Stimulated activated naive CD8-positive, alpha-beta T cell treated with anti-CD3 and anti-CD28 coated beads, Interleukin-15, Interleukin-2, amounts not matched to agents 100 U/mL and 50 U/mL, for 24 hours (primary cell): ENCODE measurements at places on chromosomes 7 and 10.

- DNase-seq, result no peak
These were observed 10.4 kb downstream of the HDAC9 start for GRCh38 chr7:18505870-18506460.

- DNase-seq, result peak; percentile 6
These were observed 2.9 kb downstream of the AQP1 start for GRCh38 chr7:30914596-30914995.

GRCh38 chr7:157250605-157251228, 86.1 kb upstream of the DNAJB6 start:
- DNase-seq, result peak; percentile 54

DNA sequence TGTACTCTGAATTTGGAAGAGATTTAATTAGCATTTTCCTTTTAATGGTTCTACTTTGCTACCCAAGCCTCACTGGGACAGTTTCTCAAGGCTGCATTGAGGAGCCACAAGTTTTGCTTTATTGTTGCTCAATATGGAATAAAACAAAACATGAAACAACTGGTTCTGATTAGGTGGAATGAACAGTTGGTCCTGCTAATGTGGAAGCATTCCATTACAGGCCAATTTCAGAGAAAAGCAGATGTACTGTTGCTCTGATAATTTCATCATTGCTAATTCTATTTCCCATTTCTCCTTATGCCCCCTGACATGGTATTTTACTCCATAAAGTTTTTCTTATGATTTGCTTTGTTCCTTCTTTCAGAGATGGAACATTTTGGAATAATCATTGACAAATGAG, 66.0 kb upstream of the PAPSS2 start:
- DNase-seq, result no peak

- DNase-seq, result no peak
These were observed 13.5 kb downstream of the HERPUD2 start for GRCh38 chr7:35681231-35682029.

DNA sequence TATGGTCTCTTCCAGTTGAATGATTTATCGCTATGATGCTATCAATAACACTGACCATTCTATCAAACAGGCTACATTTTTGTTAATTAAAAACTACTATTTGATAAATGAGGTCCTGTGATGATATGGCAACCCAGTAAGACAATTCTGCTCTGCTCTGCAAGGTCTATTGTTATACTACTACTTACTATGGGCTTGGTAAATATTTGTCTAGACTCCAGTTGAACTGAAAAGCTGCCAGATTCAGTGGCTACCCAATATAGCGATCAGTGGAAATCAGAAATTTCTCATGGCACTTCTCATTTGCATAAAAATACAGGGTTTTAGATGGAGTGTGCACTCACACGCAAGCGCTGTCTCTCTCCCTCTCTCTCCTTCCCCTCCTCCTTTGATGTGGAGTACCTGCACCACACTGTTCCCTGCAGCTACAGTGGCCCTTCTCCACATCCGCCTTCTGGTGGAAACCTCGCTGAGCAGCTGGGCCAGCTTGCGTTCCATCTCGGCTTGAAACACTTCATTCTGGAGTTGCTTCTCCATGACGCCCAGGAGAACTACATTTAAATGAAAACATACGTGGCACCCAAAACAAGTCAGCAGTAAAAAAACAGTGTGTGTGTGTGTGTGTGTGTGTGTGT, 77.9 kb downstream of the KIAA1549 start:
- peak; percentile 68 for DNase-seq

GRCh38 chr7:30861612-30862011, 50.0 kb upstream of the AQP1 start:
- DNase-seq, result no peak

DNA sequence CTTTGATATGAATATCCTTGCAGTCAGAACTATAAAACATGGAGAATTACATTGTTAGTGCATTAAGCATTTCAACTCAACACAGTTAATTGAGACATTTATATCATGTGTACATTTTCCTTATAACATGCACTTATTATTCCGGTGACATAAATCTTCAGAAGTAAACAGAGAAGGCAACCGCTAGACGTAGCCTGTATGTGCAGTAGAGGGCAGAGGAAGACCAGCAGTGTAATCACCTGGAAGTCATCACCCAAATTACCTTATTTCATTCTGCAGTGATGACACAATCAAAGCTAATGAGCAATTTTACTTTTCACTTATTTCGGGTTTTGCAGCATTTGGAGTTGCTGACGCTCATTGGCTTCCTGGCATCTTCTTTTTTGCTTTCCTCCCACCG, 394.6 kb downstream of the SDK1 start:
- DNase-seq, result no peak

DNA sequence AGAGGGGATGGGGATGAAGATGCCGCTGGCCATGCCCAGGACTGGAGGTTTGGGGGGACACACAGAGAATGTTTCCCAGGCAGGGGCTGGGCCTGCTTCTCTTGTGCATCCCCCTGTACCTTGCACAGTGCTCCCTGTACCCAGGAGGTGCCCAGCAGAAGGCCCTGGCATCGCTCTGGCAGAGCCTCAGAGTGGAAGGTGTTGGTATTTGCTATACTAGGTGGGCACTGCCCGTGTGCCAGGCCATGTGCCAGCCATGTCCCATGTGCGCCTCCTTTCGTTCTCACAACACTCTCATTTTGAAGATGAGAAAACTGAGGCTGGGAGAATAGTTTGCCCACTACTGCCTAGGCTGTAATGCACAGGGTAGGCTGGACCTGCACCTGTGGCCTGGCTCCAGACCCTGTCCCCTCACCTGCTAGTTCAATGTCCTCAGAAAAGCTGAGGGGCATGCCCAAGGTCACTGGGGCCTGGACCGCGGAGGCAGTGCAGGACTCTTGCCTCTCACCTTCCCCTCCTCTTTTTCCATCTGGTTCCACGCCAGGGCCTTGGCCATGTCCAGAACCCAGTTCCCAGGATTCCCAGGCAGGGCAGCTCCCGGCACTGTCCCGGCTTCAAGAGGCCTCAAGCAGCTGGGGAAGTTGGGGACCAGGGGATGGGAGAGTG, 64.7 kb downstream of the GOLGA7B start:
- no peak for DNase-seq

- no peak for DNase-seq
These were observed 200.9 kb upstream of the TBX20 start for GRCh38 chr7:35454575-35455385.

DNA sequence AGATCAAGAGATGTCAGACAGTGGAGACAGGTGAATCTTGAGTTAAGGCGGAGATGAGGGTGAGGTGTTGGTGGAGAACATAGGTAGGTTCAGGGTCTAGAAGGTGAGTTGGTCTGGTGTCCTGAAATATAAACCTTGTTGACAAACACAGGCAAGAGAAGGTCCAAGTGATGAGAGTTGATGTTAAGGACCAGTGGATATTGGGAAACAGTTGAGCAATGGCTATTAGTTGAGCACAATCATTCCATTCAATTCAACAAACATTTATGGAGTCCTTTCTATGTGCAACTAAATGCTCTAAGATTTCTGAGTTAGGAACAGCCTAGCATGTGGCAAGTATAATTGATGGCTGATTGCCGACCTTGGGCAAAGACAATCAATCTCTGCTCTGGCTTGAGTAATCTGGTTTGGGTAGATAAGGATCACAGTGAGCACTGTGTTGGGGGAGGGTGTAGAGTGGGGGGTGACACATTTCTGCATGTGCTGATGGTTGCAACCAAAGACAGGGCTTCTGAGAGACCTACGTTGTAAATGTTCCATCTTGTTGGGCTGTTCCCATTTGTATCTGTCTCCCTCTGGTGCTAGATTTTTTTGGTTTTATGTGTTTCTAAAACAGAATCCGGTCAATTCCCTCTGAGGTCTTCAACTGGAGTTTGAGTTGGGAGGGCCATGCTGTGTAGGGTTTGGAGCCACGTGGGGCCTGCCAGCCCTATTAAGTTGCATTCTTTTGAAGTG, 201.1 kb downstream of the BAMBI start:
- DNase-seq, result no peak

DNA sequence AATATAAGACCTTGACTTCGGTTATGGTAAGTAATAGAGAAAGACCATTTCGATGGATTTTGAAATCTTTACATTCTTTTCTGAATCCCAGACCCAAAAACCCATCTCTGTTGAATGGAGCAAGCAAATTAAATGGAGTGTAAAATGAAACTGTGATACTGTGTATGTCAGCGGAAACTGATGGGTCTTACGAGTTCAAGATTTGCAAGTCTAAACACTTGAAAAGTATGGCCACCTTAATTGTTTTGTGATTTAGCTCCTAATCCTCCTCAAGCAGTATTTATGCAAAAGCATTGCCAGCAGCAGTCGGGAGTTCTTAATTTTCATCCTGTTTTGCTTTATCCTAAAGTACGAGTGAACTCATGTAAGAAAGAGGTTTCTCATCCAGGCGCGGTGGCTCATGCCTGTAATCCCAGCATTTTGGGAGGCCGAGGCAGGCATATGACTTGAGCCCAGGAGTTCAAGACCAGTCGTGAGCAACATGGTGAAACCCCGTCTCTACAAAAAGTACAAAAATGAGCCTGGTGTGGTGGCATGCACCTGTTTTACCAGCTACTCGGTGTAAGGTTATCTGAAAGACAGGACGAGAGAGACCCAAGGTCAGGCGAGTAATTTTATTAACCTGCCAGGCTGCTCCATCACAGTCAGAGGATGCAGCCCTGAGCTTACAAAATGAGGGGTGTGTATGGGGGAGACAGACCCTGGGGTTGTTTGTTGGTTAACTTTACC, 5.8 kb upstream of the DHTKD1 start:
- no peak for DNase-seq

- no peak for DNase-seq
These were observed 158.0 kb downstream of the CREB5 start for GRCh38 chr7:28570113-28570969.

DNA sequence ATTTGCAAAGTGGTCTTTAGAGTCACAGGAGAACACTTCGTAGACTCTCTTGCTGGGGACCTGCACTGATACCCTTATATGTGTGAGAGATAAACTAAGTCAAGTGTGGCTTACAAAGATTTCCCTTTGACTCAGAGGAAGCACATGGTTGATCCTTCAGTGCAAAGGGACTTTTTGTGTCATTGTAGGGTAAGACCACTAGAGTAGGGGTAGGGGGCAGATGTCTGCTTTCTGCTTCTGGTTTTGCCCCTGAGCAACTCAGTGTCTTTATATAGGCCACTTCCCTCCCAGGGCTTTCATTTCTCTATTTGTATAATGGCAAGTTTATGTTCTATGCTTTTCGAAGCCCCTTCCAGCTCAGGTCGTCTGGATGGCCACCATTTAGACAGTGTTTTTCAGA, 281.7 kb downstream of the SORCS3 start:
- no peak for DNase-seq

- no peak for DNase-seq
These were observed 390.0 kb downstream of the ARL4A start for GRCh38 chr7:13077466-13077865.

- DNase-seq, result peak; percentile 69
These were observed 1.0 kb upstream of the CBLL1 start for GRCh38 chr7:107742678-107743566.

- DNase-seq, result no peak
These were observed 641.0 kb upstream of the NRP1 start for GRCh38 chr10:33975481-33975880.

DNA sequence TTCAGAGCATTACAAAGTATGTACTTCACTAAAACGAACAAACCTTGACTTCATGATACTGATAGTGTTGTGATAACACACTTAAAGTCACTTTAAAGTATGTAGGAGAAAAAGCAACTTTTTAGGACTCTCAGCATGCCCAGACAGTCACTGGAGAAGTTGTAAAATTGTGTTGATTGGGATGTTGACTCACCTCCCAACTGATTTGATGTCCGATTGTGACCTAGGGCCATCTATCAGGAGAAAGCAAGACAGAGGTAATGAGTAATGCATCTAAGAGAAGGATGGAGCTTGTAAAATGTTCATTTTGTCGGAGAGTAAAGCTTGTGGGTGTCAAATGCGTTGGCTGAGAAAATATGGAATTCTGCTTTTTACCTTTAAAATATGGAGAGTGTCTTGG, 135.4 kb upstream of the SEMA3D start:
- DNase-seq, result no peak

DNA sequence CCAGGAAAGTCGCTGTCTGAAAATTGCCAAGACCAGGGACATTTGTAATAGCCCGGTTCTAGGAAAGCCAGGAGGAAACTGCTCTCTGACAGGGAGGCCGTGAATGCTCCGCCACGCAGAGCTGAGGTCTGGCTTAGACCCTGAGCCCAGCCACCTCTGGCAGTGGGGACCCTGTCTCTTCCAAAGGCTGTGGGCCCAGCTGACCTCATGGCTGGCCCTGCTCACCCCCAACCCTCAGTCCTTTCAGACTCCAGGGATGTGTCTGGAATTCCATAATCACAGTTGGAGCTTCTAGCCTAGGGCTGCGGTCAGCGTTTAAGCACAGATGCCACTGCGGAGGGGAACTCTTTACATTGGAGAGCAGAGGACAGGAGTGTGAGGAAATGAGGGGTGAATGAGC, 6.6 kb upstream of the VIPR2 start:
- no peak for DNase-seq

- no peak for DNase-seq
These were observed 51.7 kb downstream of the XRCC2 start for GRCh38 chr7:152624228-152624627.

DNA sequence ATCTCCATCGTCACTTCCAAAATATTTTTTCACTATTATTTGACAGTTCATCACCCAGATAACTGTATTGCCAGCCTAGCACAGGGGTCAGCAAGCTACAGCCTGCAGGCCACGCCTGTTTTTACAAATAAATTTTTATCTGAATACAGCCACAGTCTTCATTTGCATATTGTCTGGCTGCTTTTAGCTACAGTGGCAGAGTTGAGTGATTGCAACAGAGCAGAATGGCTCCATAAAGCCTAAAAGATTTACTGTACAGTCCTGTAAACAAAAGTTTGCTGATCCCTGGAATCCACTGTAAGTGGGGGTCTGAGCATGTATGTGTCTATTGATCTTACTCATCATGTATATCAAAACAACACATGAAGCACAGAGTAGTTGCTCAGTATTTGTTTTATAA, 45.9 kb upstream of the GNAI1 start:
- no peak for DNase-seq

GRCh38 chr7:128347647-128348097, 4.0 kb upstream of the RBM28 start:
- peak; percentile 59 for DNase-seq

DNA sequence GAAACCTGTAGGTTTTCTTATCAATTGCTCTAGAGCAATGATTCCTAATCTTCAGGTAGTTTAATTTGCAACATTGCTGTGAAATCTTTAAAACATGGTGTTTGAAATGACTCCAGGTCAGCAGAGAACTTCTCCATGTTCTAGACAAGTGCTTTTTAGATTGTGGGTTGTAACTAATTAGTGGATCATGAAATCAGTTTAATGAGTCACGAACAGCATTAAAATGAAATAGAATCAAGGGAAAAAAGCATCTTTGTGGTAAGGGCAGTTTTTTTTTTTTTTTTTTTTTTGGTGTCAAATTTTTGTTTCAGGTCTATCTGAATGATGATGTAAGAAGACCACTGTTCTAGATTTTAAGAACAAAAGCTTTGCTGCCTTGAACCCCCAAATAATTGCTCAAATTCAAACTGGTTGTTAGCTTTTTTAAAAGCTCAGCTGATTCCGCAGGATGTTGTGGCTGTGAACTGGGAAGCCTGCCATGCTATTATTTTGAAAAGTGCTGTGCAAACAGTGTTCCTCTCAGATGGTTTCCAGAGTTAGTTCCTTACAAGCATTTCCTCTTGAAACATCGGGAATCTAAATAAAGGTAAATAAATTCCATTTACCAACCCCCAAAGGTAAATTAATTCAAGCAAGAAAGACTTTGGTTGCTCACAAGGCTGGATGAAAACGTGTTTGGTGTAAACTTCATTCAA, 13.1 kb upstream of the PDK4 start:
- no peak for DNase-seq

GRCh38 chr10:6674291-6674690, 94.2 kb upstream of the PRKCQ start:
- no peak for DNase-seq

GRCh38 chr7:116258734-116259133, 48.4 kb downstream of the TES start:
- DNase-seq, result peak; percentile 15
